Right ventricle myocardium inferior (tissue), 1 donor: ENCODE measurements at places on chromosomes 2 and 18. TPM values are rescaled to one million over a fixed set of nuclear protein-coding genes. Genes with fewer than 3 reads are reported as not detected.
A peak's percentile ranks its signal among the peaks of the same experiment; 100 is the strongest.

The EVA1A gene
- total RNA-seq: 0.84 TPM

The CUL3 gene
- 74.5 TPM for total RNA-seq

The C2orf66 gene
- not detected for total RNA-seq

The KCNE4 gene
- 3.6 TPM for total RNA-seq

GRCh38 chr2:219946529-219946928 lies 319.1 kb downstream of the SLC4A3 start:
- DNase-seq: no peak

DNA sequence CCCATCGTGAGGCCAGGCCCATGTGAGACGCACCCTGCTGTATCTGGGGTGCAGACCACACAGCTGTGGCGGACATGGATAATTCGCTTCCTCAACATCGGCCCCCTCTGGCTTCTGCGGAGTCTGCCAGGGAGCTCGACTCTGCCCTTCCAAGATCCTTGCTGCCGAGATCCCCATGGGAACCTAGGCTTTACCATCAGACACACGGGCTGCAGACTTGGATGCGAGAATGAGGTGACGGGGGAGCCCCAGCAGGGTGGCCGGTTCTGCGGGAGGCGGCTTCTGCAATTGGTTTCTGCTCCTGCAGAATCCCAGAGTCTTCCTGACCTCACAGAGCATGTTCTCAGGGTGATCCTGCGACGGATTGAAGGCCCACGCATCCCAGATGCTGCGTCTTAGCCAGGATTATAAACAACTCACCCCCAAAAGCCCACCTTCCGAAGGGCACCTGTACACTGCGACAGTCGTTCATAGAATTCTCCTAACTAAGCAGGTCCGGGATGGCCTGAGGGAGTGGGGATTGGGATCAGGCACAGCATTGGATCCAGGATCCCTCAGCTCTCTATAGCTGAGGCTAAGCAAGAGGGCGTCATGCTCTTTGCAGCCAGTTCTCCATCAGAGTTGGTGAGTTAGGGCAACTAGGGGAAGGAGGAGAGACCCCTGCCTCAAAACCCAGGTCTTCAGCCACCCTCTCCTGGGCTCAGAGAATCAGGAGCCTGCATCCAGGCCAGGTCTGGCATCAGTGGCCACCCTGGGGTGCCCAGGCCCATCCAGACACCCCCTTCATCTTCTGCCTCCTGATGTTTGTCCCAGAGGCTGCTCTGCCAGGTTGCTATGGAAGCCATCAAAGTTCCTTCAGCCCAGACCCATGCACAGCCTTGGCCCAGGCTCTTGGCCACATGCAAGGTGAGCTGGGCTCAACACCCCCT lies 74.7 kb upstream of the SNTG2 start:
- no peak for DNase-seq

DNA sequence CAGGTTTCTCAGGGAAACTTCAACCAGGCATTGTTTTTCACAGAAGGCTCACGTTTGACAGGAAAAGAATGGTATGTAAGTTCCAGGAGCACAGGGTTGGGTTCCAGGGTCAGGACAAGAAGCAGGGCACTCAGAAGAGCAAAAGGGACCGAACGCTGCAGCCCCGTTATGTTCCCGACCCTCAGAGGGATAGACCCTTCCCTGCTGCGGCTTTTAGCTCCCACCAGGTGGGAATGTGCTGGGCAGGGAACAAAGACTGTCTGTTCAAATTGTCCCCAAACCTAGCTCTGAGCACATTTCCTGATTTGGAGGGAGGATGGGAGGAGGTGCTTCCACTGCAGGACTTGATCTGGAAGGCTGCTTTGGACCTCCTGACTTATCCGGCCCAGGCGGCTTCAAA lies 130.1 kb downstream of the RAB3GAP1 start:
- no peak for DNase-seq

GRCh38 chr2:36185624-36186023 lies 170.0 kb upstream of the CRIM1 start:
- DNase-seq: no peak

DNA sequence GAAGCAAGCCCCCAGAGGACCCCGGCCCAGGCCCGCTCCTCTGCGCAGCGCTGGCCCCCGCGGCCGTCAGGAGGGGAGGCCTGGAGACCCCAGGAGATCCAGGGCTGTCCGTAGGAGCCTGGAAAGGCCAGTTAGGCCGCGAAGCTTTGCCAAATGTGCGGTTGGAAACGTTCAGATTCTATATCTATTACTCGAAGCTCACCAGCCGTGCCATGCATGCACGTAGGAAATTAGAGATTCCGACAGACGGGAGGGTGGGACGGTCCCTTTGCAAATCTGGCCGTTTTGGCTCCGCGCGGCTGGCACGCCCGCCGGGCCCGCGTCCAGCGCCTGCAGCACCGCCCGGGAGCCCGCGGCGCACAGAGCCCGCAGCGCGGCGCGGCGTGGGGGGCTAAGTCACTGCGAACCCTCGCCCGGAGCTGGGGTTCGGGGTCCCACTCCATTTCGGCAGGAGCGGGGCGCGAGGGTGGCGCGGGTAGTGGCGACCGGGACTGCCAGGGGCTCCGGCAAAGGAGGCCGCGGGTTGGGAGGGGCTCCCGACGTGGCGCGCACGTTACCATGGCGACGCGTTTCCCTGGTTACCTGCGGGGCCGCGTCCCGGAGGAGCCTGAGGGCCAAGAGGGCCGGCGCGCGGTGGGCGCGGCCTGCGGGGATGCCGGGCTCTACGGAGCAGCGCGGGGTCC lies 488.6 kb upstream of the SMIM21 start:
- DNase-seq: no peak

GRCh38 chr2:88832311-88832991 lies 141.0 kb downstream of the RPIA start:
- DNase-seq: no peak

DNA sequence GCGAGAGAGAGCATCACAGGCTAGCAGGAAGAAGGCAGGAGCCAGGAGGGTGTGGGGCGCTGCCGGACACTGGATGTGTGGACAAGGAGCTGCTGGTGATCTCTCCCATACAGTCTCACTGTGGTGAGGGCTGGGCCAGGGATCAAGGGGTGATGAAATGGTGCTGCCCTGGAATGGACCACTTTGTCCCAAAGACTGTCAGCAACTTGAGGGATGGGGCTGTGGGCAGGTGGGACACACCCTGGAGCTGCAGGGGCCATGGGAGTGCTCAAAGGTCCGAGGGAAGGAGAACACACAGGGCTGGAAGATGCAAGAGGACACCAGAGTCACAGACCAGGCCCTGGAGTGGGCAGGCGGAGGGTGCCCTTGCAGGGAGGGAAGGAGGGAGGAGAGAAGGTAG lies 38.0 kb downstream of the COA5 start:
- DNase-seq: no peak

- DNase-seq: no peak
Measured at GRCh38 chr2:43347746-43348145, 121.3 kb upstream of the ZFP36L2 start.

- no peak for DNase-seq
Measured at GRCh38 chr2:86029873-86030272, 75.8 kb downstream of the POLR1A start.

DNA sequence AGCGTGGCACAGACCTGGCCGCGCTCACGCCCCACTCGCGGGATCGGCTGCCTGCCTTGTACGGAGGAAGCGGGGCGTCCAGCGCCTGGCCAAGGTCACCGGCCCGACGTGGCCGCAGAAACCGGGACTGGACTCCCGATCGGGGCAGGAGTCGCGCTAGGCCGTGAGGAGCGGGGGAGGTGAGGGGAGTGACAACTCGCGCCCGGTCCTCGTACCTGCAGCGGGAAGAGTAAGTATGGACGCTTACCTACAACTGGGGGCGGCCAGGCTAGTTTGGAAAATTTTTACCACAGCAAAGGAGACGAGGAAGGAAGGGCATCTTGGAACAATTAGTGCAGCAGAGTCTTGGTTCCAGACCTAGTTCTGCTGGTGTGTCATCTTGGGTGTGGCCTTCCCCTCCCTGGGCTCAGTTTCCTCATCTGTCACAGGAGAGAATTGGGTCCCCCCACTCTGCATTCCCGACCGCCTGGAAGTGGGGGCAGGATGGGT lies 693 bp downstream of the UBE2F start:
- DNase-seq: peak; percentile 75

DNA sequence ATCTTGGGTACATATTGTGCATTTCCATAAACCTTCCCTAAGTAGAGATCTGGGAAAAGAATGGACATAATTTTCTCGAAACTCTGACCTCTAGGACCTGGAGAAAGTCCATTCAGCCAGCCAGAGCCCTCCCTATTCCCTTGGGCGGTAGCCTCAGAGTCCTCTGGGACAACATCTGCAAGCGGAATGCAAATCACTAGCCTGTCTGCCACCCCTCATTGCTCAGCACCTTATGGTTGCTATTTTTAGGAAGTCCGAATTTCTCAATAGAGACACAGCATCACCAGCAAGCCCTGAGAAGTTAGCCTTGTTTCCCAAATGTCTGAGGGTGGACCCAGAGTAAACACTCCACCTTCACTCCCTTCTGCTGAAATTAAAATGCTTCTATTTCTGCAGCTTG lies 17.6 kb upstream of the CD28 start:
- DNase-seq: peak; percentile 72
